ENCODE measurements at places on chromosomes 7 and 10.

DNA sequence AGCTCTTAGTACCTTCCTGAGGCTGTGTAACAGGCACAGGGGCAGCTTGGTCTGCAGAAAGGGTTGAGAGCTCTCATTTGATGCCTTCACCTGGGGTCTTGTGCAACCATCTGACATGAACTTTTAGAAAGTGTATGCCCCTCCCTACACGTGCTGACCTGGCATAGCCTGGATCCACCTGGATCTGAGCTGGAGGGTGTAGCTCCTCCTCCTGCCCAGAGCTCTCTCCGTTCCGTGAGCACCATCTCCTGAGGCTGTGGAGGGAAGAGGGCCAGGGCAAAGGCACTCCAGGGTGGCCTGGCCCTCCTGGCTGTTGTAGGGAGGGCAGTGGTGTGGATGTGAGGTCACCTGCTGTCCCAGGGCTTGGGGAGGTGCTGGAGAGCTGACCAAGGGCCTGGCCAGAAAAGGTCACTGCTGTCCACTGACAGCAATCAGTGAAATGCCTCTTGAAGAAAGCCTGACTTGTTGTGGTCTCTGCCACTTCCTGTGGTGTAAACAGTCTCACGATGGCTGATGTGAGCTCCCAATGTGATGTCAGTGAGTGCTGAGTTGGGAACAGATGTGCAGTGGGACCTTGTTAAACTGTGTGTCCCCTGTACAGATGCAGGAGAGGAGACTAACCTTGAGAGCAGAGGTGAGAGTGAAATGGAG is 23.0 kb downstream of the AMZ1 start:
- DNase-seq: no peak

- DNase-seq: peak; percentile 11
Measured at GRCh38 chr10:63767138-63767801, 246.1 kb downstream of the REEP3 start.

- no peak for DNase-seq
Measured at GRCh38 chr10:119189811-119190282, 11.2 kb upstream of the PRDX3 start.

- DNase-seq: peak; percentile 79
Measured at GRCh38 chr10:124198871-124199270, 105.5 kb upstream of the CHST15 start.

Measured in NCI-H69 (cell line).